ENCODE measurements at places on chromosomes 1 and 21.

- DNase-seq: no peak
These were observed 292.7 kb downstream of the SDCCAG8 start for GRCh38 chr1:243548516-243548915.

- DNase-seq: peak; percentile 67
These were observed 5.5 kb upstream of the CD1A start for GRCh38 chr1:158248771-158249170.

GRCh38 chr1:156406251-156406650 lies 37.2 kb downstream of the RHBG start:
- no peak for DNase-seq

- DNase-seq: no peak
These were observed 364.7 kb downstream of the PTPRU start for GRCh38 chr1:29601021-29601420.
